ENCODE measurements at places on chromosomes 7 and 10.

GRCh38 chr7:148915211-148915610, 31.1 kb upstream of the EZH2 start:
- no peak for DNase-seq

DNA sequence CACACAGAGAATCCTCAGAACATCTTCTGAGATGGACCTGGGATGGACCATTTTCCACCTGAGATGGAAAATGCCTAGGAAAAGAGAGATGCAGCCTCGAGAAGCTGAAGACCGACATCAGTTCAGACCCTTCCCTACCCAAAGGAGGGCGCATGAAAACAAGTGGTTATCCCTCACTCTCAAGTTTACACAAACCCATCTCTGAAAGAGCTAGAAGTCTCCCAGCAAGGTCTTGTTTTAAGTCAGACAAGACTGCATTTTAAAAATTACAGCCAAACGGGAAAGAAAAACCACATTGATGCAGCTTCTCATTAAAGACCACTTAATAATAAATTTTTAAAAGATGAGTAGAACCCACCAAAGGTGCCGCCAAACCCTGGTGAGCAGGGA, 1.3 kb downstream of the RAPGEF5 start:
- no peak for DNase-seq

GRCh38 chr7:6350433-6351058, 78.1 kb upstream of the CYTH3 start:
- no peak for DNase-seq

GRCh38 chr7:43495572-43495971, 87.3 kb upstream of the STK17A start:
- DNase-seq, result no peak

GRCh38 chr10:121526135-121526790, 72.0 kb downstream of the FGFR2 start:
- no peak for DNase-seq

DNA sequence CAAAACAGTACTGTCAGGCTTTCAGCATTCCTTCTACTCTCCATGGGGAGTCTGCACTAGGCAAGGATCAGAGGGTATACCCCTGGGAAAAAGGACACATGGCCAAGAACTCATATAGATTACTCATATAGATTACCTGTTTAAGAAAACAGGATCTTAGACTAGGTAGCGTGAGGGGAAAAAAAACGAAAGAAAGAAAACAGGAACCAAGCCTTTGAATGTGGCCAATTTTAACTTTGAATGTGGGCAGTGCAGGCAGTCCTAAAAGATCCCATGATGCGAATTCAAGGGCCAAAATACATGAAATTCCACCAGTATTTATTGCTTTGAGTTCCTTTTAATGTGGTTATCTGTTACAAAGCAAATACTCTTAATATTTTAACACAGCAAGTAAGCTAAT, 108.6 kb upstream of the TAC1 start:
- DNase-seq, result no peak

- no peak for DNase-seq
Measured at GRCh38 chr10:5788969-5789368, 24.3 kb downstream of the GDI2 start.

- no peak for DNase-seq
Measured at GRCh38 chr7:40810274-40810673, 675.5 kb downstream of the SUGCT start.

DNA sequence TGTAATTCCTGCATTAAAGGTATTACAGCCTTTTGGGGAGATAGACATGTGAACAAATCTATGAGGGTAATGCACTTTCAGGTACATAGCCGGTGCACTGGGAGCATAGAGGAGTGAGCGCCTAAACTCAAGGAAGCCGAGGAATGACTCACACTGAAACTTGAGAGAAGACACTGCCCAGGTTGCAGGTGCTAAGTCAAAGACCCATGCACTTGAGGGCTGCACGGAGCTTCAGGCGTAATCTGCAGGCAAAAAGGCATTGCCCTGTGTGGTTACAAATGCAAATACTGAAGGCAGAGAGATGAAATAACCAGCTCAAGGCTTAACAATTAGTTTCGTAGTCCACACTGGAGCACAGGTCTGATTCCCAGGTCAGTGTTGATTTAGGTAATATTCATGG, 51.0 kb upstream of the OSBPL3 start:
- DNase-seq, result no peak

DNA sequence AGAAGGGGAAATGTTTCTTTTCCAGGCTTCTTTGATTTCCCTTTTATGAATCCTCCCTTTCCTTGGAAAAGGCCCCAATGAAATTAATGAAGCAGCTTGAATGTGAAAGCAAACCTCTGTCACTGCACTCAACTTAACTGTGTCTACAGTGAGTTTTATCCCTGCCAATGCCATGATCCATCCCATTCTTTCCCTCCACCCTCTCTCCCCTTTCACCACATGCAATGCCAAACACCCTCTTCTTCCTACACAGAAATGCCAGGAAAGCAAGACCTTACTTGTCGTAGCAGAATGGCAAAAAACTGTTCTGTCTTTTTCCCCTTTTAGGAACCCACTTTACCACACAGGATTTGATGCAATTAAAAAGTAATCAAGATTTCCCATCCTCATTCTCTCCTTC, 47.3 kb upstream of the TRIL start:
- no peak for DNase-seq

DNA sequence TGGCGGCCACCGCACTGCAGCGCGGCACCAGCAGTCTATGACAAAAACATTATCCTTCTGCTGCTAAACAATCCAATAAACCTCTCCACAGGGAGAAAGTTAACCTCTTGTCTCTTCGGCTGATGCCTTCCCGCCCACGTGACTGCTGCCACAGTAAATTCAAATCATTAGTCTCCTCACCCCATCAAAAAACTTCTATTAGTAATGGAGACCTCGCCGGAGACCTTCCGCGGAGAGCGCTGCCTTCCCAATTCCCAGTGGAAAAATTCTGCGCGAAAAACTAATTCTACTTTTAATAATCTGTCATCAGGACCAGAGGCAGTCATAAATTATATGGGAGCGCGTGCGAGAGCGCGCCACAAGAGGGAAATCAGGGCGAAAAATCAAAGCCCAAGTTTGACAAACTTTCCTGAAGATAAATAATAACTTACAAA, 90.0 kb upstream of the PAX2 start:
- no peak for DNase-seq
